Germinal center (tissue), 1 donor: ENCODE measurements at places on chromosomes 2 and 18.

DNA sequence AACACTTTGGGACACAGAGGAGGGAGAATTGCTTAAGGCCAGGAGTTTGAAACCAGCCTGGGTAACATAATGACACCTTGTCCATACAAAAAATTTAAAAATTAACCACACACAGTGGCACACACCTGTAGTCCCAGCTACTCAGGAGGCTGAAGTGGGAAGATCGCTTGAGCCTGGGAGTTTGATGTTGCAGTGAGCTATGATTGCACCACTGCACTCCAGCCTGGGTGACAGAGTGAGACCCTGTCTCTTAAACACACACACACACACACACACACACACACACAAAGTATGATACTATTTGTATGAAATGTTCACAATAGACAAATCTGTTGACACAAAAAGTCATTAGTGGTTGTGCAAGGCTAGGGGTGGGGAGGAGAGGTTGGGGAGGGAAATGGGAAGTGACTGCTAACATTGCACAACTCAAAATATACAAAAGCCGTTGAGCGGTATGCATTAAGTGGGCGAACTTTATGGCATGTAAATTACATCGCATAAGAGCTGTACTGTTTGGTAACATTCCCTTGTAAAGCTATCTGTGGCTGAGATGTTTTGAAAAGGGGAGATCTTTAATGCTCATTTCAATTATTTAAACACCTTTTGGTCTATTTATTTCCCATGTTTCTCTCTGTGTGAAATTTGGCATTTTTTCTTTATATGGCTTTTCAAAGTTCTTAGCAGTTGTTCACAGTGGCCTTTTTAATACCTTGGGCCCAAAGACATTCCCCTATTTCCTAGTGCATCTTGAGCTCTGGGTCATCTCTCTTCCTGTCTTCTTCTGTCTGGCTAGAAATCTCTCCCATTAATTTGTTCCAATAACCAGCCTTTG lies 58.9 kb upstream of the ZNF516 start:
- no peak for DNase-seq

DNA sequence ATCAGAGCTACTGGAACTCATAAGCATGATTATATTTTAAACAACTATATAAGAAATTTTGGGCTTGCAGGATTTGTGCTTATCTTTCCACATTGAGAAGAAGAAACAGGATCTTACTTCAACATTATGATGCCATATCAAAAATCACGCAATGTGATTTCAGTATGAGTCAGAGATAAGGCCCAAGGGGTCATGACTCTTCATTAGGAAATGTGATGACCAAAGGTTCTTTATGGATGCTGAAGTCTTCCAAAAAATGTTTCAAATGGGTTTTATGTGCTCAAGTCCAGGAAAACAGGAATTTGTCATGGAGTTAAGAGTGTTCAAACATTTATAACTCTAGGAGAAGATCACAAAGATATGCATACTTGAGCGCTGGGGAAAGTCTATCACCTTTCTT lies 7.8 kb upstream of the SERPINB2 start:
- DNase-seq, result no peak

DNA sequence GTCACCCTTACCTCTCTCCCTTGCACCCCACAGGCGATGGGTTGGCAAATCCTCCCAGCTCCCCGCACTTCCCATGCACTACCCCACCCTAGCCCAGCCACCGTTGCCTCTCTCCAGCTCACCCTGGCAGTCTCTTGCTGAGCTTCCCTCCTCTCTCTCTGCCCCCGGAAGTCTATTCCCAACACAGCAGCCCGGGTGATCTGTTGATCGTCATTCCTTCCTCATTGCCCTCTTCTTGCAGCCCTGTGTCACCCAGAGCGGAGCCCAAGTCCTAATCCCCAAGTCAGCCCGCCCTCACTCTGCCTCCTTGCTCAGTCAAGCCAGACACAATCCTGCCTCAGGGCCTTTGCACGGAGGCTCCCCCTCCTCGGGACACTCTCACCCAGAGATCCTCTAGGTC lies 55.2 kb downstream of the CIB4 start:
- no peak for DNase-seq

GRCh38 chr2:9441556-9441955 lies 18.1 kb downstream of the CPSF3 start:
- DNase-seq, result no peak

GRCh38 chr2:198080879-198081765 lies 276.7 kb downstream of the PLCL1 start:
- no peak for DNase-seq

DNA sequence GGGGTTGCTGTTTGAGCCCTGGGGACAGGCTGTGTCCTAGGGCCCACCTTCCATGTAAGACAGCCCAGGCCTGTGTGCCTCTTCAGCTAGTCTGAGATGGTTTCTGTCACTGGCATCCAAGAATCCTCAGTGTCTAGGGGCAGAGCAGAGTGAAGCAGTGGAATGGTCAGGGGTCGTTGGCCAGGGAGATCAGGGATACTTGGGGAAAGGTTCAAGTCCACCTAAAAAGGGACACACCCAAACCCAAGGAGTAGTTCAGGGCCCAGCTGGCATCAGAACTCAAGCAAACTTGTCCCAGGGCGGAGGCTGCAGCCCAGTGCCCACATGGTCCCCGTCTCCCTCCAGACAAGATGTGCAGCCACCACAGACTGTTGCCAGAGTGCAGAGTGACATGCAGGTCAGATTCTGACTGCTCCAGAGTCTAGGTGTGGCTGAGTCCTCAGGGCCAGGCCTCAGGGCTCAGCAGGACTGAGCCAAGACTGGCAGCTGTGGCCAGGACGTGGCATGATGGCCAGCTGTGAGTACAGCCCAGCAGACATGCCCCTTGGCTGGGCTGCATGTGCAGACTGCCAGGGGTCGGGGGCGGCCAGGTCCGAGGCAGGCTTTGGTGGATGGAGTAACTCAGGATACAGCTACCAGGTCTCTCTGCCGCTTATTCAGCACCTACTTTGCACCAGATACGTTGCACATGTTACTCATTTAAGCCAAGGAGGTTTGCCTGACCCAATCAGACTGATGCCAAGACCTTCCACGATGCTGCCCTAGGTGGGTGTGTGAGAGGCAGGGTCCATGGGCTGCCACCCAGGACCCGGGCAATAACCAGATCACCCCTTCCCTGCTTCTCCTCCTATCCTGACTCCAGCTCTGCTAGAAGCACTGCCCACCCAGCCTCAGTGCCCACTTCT lies 146.6 kb downstream of the SMAD7 start:
- no peak for DNase-seq

GRCh38 chr2:237524631-237525030 lies 37.6 kb downstream of the MLPH start:
- no peak for DNase-seq

- DNase-seq, result no peak
These were observed 316.8 kb downstream of the PAX3 start for GRCh38 chr2:221981912-221982470.

- DNase-seq, result no peak
These were observed 86.7 kb downstream of the ATL2 start for GRCh38 chr2:38290332-38290731.

DNA sequence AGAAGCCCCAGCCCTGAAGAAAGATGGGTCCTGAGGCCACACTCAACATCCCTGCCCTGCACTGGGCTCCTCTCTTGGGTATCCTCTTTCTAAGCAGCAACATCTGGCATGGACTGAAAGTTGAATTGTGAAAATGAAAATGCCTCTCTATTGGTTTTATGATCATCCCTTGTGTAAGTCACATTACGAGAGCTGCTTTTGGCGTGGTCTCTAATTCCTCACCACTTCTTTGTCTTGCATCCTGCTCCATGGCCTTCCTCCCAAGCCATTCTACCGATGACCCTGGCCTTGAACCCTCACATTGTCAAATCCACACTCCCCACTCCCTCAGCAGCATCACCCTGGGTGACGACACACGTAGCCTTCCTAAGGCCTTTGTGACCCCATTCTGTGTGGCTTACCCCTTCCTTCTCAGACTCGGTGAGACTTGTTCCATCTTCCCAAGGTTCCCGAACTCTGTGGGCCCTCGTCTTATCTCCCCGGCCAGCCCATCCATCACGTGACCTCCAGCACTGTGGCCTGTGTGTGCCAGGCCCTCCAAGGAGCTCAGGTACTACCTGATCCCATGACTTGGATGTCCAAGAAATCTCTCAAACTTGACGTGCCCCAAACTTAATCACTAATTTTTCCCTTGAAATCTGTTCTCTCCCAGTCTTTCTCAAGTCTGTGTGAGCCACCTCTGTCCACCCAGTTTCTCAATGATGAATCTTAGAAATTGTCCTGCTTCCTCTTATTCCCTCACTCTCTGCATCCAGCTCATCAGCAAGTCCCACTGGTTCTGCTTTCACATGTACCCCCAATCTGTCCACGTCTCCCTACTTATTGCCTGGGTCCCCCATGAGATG lies 194.7 kb upstream of the HS6ST1 start:
- DNase-seq, result no peak

- DNase-seq, result no peak
These were observed 15.5 kb downstream of the MYO5B start for GRCh38 chr18:50179465-50179864.

DNA sequence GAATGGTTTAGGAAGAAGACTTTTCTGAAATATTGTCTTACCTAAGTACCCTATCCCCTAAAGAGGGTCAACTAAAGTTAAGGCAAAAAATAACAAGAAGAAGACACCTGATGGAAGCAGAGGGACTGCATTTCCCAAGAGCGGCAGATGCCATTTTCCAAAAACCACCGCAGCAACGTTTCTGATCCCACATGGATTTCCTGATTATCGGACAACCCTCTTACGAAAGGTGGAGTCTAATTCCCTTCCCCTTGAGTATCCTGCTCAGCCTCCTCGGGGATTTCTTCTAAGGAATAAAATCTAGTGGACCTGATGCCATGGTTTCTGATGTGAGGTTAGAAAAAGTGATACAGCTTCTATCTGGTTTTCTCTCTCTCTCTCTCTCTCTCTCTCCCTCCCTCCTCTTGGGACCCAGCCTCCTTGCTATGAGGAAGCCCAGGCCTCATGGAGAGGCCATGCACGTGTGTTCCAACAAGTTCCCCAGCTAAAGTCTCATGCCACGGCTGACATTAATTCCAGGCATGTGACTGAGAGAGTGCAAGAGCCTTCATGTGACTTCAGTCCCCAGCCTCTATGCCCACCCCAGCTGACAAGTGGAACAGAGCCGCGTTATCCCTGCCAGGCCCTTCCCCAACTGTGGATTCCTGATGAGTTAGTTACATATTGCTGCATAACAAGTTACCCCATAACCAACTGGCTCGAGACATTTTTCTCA lies 150.3 kb downstream of the SMAD2 start:
- no peak for DNase-seq

DNA sequence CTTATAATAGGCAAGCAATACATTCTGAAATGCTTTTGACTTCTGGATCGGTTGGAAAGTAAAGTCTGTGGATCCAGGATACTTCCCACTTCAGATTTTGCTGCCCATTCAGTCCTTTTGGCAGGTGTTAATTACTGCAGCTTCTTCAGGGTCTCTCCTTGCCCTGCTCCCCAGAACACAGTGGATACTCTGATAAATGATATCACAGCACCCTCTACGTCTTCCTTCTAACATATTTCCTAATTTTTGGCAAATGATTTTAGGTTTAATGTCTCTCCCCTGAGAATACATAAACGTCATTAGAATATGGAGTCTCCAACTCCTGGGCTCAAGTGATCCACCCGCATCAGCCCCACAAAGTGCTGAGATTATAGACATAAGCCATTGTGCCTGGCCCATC lies 249.8 kb downstream of the NYAP2 start:
- DNase-seq, result no peak
